CD4-positive, alpha-beta memory T cell (primary cell): ENCODE measurements at places on chromosomes 6 and 20.

- DNase-seq, result peak; percentile 49
Measured at GRCh38 chr6:16206595-16207037, 31.8 kb upstream of the GMPR start.

DNA sequence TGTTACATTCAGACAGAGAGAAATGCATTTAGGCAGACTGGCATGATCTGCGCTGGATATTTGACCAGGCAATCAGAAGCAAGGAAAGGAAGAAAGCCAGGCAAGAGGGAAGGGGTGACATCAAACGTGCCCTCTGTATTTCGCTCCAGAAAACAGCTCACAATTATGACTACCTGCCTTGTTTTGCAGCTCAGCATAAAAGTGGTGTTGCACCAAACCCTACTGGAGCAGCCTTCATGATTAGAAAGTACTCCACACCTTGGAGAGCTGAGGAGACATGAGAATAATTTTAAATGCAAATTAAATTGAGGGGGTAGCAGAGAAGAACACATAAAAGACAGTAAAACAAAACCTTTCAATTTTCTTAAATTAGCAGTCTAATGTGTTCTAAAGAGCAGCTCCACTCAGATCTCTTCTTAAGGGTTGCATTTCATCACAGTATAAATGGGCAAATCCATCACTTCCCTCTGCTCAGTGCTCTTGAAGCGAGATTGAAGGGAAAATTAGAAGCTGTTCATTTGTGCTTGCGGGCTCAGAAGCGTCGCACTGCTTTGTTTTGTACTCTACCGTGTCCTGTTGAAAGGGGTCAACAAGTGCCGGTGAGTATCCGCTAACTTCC lies at the start of gene PHACTR1:
Gene PHACTR1, plus strand, starts transcription at position 470 of the 619 bp plus-strand sequence.
- DNase-seq, result no peak

DNA sequence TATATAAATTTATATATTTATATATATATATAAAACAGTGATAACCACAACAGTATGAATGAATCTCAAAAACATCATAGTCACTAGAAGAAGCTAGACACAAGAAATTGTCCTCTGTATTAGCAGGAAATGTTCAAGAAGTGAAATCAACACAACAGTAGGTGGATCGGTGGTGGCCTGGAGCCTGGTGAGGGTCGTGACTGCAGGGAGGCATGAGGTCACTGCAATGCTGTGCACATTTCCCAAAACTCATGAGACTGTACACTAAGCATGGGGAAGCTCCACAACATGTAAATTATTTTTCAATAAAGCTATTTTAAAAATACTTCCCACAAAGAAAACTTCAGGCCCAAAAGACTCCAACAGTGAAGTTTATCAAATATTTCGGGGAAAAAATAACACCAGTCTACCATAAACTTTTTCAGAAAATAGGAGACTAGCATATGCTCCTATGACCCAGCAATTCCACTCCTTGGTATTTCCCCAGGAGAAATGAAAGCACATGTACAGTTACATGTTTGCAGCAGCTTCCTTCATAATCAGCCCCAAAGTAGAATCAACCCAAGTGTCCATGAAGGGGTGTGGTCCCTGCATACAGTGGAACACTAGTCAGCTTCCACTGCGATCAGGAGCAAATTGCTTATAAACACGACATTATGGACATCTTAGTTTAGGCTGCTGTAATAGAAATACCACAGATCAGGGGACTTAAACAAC lies 144.2 kb downstream of the TBXT start:
- DNase-seq, result no peak

GRCh38 chr6:168447700-168448099 lies 6.7 kb downstream of the SMOC2 start:
- DNase-seq, result no peak

DNA sequence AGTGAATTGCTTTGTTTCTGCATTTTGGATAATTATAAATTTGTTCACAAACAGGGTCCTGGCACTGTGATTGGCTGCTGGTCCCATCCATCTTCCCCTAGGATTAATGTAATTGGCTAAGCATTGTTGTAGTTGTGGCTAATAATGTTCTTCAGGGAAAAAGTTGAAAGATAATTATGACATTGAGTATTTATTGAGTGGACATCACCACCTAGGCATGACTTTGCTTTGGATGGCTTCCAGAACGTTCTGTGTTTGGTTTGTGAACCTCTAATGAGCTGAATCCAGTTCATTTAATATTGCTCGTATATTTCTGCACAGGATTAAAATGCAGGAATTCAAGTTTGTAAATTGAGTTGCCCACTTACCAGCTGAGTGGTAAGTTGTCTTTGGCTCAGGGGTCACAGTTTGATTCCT lies 55.1 kb downstream of the ARID1B start:
- no peak for DNase-seq

- DNase-seq, result no peak
Measured at GRCh38 chr20:15542655-15543054, 1030.6 kb downstream of the KIF16B start.

- DNase-seq, result no peak
Measured at GRCh38 chr6:144661116-144661806, 376.1 kb downstream of the UTRN start.

- DNase-seq, result no peak
Measured at GRCh38 chr6:14309516-14309915, 191.9 kb downstream of the CD83 start.
